Activated CD4-positive, alpha-beta memory T cell treated with anti-CD3 and anti-CD28 coated beads, Interleukin-2, amount 10 ng/mL, durations not matched to agents 7 days and 5 days (primary cell): ENCODE measurements at places on chromosomes 1 and 21. TPM values are rescaled to one million over a fixed set of nuclear protein-coding genes. Genes with fewer than 3 reads are reported as not detected.

Gene SPATA17
- total RNA-seq, result not detected

DNA sequence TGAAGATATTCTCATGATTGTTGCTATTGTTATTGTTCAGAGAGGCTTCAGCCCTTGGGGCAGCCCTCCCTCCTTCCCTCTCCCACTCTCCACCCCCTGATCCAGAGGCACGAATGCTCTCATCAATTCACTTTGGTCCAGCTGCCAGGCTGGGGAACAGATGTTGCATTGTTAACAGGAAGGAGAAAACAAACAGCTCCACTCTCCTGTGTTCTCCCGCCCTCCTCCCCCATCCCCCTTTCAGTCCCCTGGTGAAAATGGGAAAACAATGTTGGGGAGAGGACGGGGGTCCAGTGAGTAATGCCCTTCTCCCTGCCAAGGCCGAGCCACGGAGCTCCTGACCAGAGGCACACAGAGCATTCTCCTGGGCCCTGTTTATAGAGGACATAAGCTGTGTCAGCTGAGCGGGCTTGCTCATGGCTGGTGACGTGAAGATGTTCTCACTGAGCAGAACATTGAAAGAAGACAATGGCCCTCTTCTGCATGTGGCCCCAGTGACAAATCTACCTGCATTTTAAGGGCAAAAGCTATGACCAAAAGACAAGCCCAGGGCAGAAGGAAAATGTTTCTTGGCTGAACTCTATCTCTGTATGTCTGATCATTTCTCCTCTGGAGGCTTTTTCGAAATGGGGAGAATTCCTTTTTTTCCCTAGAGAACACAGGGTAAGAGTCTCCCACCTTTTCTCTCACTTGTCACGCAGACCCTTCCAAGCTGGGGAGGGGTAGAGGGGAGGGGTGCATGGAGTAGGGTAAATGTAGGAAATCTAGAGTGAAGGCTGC is 111.7 kb downstream of the GLUL start:
- H3K36me3 ChIP-seq, result no peaks in the 10 kb centered on the region
- no peak overlapping the region for H3K4me3 ChIP-seq
- peaks cover 4% of the 10 kb centered on the region for H3K27me3 ChIP-seq
- no peak overlapping the region for H3K27ac ChIP-seq

Gene SHISAL2A
- total RNA-seq, result 10.8 TPM

Gene ALX3
- total RNA-seq, result not detected

GRCh38 chr21:44867999-44868700 is 5.3 kb downstream of the PTTG1IP start:
- DNase-seq, result peak; percentile 73
- peak overlapping the region; percentile 84 for H3K27ac ChIP-seq
- peaks cover 51% of the 10 kb centered on the region for H3K36me3 ChIP-seq
- peaks cover 83% of the 10 kb centered on the region for H3K4me1 ChIP-seq
- no peaks in the 10 kb centered on the region for H3K27me3 ChIP-seq

DNA sequence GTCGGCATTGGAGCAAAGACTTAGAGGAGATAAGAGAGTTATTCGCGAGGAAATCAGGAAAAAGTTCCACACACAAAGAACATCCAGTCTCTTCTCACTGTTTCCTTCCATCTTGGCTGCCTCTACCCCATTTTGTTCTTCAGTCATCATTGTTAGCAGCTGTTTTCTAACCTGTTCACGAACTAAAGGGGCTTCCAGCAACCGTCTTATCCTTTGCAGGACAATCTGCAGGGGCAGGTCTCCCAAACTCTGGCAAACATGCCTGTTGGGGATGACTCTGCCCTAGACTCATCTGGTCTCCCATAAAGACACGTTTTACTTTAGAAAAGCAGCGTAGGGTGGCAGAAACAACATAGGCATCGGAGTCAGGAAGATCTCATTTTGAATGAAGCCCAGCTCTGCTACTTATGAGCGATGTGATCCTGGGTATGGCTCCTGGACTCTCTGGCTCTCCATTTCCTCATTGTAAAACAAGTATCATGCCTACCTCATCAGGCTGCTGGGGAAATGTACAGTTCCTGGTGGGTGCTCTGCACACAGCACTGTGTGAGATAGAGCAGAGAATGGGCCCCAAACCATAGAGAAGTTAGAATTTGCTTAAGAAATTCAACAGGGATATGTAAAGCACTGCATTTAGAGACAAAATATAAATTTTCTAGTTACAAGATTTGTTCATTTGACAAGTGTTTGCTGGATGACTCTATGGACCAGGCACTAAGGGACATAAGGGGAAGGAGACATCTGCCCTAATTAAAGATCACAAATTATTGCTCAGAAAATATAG is 59.7 kb downstream of the MEF2D start:
- no peaks in the 10 kb centered on the region for H3K36me3 ChIP-seq
- H3K27me3 ChIP-seq, result peaks cover 80% of the 10 kb centered on the region
- no peak for DNase-seq
- H3K27ac ChIP-seq, result no peak overlapping the region
- H3K4me3 ChIP-seq, result no peak overlapping the region

DNA sequence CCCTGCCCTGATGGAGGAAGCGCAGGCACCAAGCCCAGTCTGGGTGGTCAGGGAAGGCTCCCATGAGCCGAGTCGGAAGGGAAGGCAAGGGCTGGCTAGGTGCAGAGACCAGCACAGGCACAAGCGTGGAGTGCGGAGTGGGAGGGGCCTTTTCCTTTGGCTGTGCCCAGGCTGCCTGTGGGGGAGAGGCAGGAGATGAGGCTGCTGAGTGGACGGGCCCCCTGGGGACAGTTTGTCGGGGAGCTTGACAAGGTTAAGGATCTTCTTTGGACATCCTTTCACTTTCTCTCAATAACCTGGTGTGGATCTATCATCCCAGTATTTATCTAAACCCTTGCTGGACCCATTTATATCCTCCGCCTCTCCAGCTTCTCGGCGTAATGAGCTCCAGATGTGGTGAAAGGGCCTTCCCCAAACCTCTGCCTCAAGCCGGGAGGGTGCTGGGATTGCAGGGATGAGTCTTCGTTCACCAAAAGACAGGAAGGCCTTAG is 42.9 kb downstream of the EPHB2 start:
- H3K4me3 ChIP-seq, result no peak overlapping the region
- H3K27me3 ChIP-seq, result peaks cover 1% of the 10 kb centered on the region
- no peaks in the 10 kb centered on the region for H3K36me3 ChIP-seq
- peaks cover 16% of the 10 kb centered on the region for H3K4me1 ChIP-seq

DNA sequence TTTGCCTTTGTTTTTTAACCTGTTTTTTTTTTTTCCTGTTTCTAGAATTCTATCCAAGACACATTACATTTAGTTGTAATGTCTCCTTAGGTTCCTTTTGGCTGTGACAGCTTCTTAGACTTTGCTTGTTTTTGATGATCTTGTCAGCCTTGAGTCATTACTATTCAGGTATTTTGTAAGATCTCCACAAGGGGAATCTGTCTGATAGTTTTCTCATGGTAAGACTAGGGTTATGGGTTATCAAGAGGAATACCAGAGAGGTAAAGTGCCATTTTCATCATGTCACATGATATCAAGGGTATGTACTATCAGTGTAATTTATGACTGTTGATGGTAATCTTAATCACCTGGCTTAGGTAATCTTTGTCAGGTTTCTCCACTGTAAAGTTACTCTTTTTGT is 99.1 kb upstream of the GFI1 start:
- peaks cover 23% of the 10 kb centered on the region for H3K36me3 ChIP-seq

- H3K27me3 ChIP-seq, result peaks cover 24% of the 10 kb centered on the region
- DNase-seq, result no peak
- no peaks in the 10 kb centered on the region for H3K36me3 ChIP-seq
- H3K4me1 ChIP-seq, result peaks cover 5% of the 10 kb centered on the region
Observed at GRCh38 chr1:244100704-244101453, 49.8 kb downstream of the ZBTB18 start.

DNA sequence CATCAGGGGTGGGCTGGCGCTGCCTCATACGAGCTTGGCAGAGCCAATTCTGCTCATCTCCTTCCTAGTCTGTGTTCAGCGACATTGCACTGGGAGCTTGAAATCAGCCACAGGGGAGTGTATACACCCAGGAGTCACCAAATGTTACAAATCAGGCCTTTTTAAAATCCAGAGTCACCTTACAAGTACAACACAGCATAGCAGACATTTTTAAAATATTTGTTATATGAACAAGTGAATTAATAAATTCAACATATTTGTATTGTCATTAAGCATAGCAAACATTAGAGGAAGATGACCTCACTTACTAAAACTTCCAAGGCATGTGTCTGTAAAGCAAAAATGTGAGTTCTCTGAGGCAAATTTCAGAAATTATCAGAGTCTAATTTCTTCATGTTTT is 210.0 kb downstream of the HLX start:
- H3K36me3 ChIP-seq, result no peaks in the 10 kb centered on the region
- H3K27me3 ChIP-seq, result no peaks in the 10 kb centered on the region
- no peak for DNase-seq
- no peak overlapping the region for H3K4me3 ChIP-seq
- H3K4me1 ChIP-seq, result no peaks in the 10 kb centered on the region
- H3K27ac ChIP-seq, result no peak overlapping the region

Gene TFF1
- not detected for total RNA-seq

- DNase-seq, result no peak
- H3K27me3 ChIP-seq, result no peaks in the 10 kb centered on the region
- H3K36me3 ChIP-seq, result peaks cover 63% of the 10 kb centered on the region
- peaks cover 57% of the 10 kb centered on the region for H3K4me1 ChIP-seq
Observed at GRCh38 chr1:33025761-33026160, 10.9 kb downstream of the AK2 start.

GRCh38 chr1:182575540-182576149 is 13.4 kb downstream of the RNASEL start:
- DNase-seq, result no peak
- no peak overlapping the region for H3K27ac ChIP-seq
- peaks cover 37% of the 10 kb centered on the region for H3K36me3 ChIP-seq
- no peaks in the 10 kb centered on the region for H3K27me3 ChIP-seq
- no peak overlapping the region for H3K4me3 ChIP-seq

GRCh38 chr1:91872559-91873081 is 13.3 kb downstream of the TGFBR3 start:
- H3K4me3 ChIP-seq, result peak overlapping the region; percentile 31
- H3K36me3 ChIP-seq, result peaks cover 17% of the 10 kb centered on the region
- peaks cover 8% of the 10 kb centered on the region for H3K27me3 ChIP-seq
- no peak overlapping the region for H3K27ac ChIP-seq

- H3K27me3 ChIP-seq, result peaks cover 25% of the 10 kb centered on the region
- no peaks in the 10 kb centered on the region for H3K36me3 ChIP-seq
- DNase-seq, result no peak
- no peaks in the 10 kb centered on the region for H3K4me1 ChIP-seq
Observed at GRCh38 chr1:66571789-66572188, 37.8 kb downstream of the SGIP1 start.

- H3K4me3 ChIP-seq, result no peak overlapping the region
- peak overlapping the region; percentile 55 for H3K27ac ChIP-seq
- no peak for DNase-seq
- peaks cover 79% of the 10 kb centered on the region for H3K36me3 ChIP-seq
Observed at GRCh38 chr1:55071477-55071876, 32.1 kb downstream of the PCSK9 start.

Gene NUP210L
- total RNA-seq, result 0.05 TPM

DNA sequence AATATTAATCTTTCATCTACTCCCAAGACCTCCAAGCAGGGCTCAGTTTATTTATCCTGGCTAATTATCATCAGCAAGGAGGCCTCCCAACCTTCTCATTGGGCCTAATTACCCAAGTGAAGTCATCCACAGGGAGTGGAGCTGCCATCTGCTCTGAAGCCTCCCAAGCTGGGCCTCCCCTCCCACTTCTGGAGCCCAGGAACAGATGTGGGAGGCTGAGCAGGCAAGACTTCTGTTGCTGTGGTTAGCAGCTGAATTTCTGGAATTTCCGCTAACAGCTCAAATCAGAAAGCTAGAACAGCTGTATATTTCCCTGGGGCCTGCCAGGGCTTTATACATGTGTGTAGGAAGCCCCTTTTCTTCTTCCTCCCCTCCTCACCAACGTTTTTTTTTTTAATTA is 127.5 kb downstream of the UCK2 start:
- H3K4me3 ChIP-seq, result no peak overlapping the region
- H3K36me3 ChIP-seq, result no peaks in the 10 kb centered on the region
- no peak overlapping the region for H3K27ac ChIP-seq
- H3K27me3 ChIP-seq, result no peaks in the 10 kb centered on the region

DNA sequence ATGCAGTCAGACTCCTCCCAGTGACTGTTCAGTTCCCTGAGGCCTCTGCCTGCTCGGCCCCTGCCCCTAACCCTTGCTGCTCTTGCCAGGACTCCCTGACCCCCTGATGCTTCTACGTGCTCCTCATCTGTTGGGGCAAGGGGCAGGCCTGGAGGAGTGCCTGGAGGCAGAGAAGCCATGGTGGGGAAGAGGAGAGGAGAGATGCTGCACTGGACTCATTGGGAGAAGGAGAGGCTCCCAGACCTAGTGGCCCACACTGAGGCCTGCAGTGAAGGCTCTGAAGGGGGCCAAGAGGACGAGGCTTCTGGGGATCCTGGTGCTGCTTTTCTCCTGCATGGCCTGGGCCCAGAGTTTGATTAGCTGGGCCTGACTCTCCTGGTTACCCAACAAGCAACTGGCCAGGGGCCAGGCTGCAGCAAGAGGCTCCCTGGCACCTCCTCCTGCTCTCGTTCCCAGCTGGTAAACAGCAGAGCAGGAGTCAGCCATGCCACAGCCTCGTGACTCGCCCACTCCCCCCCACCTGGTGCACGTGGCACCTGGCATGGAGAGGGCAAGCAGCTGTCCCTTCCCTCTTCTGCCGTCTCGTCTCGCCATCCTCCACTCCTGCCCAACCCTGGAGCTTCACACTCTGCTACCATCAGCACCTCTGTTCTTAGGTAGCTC is 847 bp upstream of the RORC start:
- peaks cover 99% of the 10 kb centered on the region for H3K4me1 ChIP-seq
- no peaks in the 10 kb centered on the region for H3K27me3 ChIP-seq
- H3K27ac ChIP-seq, result peak overlapping the region; percentile 97
- no peak for DNase-seq

DNA sequence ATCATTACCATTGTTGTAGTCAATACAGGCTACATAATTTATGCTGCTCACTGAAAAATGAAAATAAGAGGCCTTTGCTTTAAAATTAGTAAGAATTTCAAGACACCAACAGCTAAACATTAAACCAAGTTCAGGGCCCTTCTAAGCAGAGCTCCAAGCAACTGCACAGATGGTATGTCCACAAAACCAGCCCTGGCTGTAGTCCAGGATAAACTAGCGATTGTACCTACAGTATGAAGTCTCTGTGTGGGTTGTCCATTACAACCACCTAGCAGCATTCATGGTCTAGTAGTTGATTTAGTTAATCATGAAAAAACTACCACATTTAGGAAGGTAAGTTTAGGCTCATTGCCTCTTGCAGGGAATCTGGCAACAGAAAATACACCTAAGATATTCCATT is 35.3 kb downstream of the CLCA4 start:
- no peak overlapping the region for H3K27ac ChIP-seq
- H3K36me3 ChIP-seq, result no peaks in the 10 kb centered on the region
- no peak for DNase-seq

Gene LCE1D
- not detected for total RNA-seq

Gene CATSPERE
- total RNA-seq, result 0.23 TPM

Gene TNFSF4
- total RNA-seq, result 0.78 TPM

DNA sequence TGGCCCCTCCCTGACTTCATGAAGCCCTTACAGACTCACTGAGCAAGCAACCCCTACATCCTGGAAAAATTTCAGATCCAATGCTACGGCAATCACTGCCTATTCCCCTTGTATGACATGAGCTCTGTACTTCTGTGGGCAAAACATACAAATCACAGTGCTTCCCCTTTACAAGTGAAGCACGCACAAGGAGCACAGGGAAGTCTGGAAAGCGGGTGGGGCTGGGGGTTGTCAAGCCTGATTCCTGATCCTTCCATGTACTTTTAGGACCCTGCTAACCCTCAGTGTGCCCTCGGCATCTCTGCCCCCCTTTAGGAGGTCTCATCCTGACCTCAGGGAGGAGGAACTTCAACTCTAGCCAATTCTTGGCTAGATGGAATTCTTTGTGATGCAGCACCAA is 405.7 kb upstream of the POU3F1 start:
- DNase-seq, result no peak
- no peaks in the 10 kb centered on the region for H3K36me3 ChIP-seq
- peaks cover 4% of the 10 kb centered on the region for H3K27me3 ChIP-seq
